ENCODE measurements at places on chromosomes 12 and 14.

GRCh38 chr12:57891542-57892228, 45.2 kb upstream of the CTDSP2 start:
- no peak for DNase-seq

DNA sequence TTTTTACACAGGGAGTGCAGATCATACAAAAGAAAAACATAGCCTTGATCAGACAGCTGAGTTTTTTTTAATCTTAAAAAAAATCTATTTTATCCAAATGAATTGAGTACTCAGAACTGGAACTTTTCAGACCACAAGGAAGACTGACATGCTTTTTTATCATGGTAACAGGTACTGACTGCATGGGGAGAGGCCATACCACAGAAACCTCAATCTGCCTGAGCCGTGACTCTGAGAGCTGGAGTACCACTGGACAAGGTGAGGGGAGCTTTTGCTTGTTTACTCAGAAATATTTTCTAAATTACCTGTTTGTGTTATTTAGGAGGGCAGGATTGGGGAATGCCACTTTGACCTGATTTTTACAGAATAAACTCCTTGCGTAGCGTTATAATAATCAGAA, 143.9 kb downstream of the ALX1 start:
- DNase-seq, result no peak

GRCh38 chr12:1616233-1617066, 12.6 kb upstream of the WNT5B start:
- DNase-seq, result no peak

DNA sequence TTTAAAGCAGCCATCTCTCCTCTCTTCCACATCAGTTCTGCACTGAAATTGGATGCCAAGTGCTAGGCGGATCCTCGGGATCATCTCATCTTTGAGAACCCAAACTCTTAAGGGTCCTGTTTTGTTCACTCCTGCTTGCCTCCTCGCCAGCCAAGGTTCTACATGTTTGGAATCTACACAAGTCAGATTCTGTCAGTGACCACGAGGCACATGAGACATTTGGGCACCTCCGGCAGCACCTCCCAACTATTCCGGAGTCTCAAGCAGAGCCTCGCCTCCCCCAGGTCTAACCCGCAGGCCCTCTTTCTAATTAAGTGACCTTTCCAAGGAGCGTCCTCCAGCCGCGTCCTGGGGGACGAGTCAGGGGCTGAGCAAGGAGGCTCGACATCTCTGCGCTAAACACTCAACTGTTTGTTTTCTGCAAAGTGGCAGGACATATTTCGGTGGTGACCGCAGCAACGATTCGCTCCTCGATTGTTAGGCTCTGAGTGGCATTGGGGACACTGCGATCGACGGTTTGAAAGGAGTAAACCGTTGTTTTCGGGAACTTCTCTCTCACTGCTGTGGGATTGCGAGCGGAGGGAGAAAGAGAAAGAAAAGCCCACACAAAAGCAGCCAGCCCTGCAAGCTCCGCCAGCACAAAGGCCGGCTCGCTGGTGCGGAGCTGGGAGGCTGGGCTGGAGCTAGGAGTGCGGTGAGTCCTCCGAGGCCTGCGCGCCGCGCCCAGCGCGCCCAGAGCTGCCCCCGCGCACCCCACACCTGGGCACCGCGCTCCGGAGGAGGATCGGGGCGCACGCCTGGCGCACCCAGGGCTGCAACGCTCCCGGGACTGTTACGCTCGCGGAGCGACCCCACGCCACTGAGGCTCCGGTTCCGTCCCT, 640 bp downstream of the ARMH4 start:
- no peak for DNase-seq
